ENCODE measurements at places on chromosomes 5 and 9.

DNA sequence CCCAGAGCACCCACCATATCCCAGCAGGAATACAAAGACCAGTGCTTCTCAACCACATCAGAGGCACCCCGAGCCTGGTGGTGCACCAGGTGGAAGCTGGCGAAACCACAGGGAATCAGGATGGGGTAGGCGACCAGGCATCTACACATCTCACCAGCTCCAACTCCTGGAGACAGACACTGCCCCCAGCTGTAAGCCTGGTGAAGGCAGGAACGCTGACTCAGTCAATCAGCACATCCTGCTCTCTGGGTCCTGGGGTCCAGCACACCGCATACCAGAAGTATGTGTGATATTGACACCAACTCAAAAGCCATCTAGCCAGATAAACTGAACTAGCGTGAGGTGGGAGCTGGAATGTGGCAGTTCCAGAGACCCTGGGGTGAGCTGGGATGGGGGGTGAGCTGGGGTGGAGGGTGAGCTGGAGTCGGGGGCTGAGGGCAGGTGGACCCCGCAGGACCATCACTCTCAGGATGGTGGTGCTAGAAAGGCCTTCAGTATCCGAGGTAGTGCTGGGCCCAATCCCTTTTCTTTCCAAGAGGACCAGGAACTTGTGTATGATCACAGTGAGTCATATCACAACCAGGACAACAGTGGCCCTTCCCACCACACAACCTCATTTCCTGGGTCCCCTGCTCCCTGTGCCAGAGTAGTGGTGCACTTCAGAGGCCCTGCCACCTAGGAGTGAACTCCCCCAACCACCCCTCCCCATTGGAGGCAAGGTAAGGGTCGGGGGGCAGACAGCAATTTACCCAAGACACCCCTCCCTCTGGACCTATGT is 2.5 kb downstream of the DBN1 start:
- peaks cover 20% of the 10 kb centered on the region for H3K36me3 ChIP-seq
- no peak overlapping the region for H3K4me3 ChIP-seq
- H3K27me3 ChIP-seq, result no peaks in the 10 kb centered on the region
- H3K4me1 ChIP-seq, result peaks cover 8% of the 10 kb centered on the region
- peak overlapping the region; percentile 84 for H3K27ac ChIP-seq
- DNase-seq, result no peak

- peak within 1 kb of the TSS; percentile 88 for H3K27ac ChIP-seq
- peaks cover 3% of the 10 kb centered on the region for H3K36me3 ChIP-seq
- peak within 1 kb of the TSS; percentile 72 for H3K4me3 ChIP-seq
- 0 out of 2 replicates have a peak, but pooled peaks cover 4% of the 10 kb centered on the region for H3K4me1 ChIP-seq
Observed at GRCh38 chr9:7799234-7799943, at the start of gene DMAC1. Gene DMAC1 (minus strand): TSS chr9:7799778. CDS start chr9:7799734, 44 bp downstream.

GRCh38 chr9:127411122-127411521 is 13.1 kb upstream of the ZNF79 start:
- H3K4me3 ChIP-seq, result no peak overlapping the region
- H3K4me1 ChIP-seq, result peaks cover 7% of the 10 kb centered on the region
- no peaks in the 10 kb centered on the region for H3K27me3 ChIP-seq
- no peak overlapping the region for H3K27ac ChIP-seq
- no peak for DNase-seq

DNA sequence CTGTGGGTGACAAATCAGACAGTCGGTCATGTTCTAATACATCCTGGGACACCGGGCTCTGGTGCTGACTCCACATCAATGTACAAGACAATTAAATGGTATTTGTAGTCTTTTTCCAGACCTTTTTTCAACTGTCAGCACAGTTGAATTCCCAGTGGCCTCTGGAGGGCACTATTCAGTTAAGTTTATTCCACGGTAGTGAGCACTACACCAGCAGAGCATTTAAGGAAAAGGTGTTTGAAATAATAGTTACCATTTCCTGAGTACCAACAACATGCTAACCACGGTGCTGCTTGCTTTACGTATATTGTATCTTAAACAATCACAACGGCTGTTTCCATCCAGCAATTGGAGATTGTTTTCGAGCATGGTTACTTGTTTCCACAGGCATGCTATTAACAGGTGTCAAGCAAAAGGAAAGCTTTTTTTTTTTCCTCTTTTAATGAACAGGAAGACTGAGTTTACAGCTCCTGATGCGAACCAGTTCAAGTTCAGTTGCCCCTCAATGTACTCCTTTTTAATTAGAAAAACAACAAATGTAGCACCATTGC is 186.7 kb downstream of the PDZD2 start:
- no peak overlapping the region for H3K4me3 ChIP-seq
- no peaks in the 10 kb centered on the region for H3K4me1 ChIP-seq
- DNase-seq, result peak; percentile 61
- no peaks in the 10 kb centered on the region for H3K36me3 ChIP-seq

GRCh38 chr5:96433066-96433447 is at the start of gene PCSK1:
Gene PCSK1 (minus strand): TSS chr5:96433248. CDS start chr5:96433042, 206 bp downstream.
- no peak within 1 kb of the TSS for H3K4me3 ChIP-seq
- no peak within 1 kb of the TSS for H3K27ac ChIP-seq
- H3K27me3 ChIP-seq, result peaks cover 34% of the 10 kb centered on the region
- DNase-seq, result no peak

- no peak for DNase-seq
- no peak overlapping the region for H3K4me3 ChIP-seq
- H3K36me3 ChIP-seq, result no peaks in the 10 kb centered on the region
- H3K27me3 ChIP-seq, result no peaks in the 10 kb centered on the region
Observed at GRCh38 chr5:179436321-179437122, 91.3 kb upstream of the ADAMTS2 start.

GRCh38 chr5:81058121-81058520 is 98.0 kb downstream of the RASGRF2 start:
- no peaks in the 10 kb centered on the region for H3K27me3 ChIP-seq
- H3K4me3 ChIP-seq, result no peak overlapping the region
- H3K4me1 ChIP-seq, result no peaks in the 10 kb centered on the region

- H3K27me3 ChIP-seq, result no peaks in the 10 kb centered on the region
- no peak overlapping the region for H3K27ac ChIP-seq
- H3K4me1 ChIP-seq, result no peaks in the 10 kb centered on the region
- H3K36me3 ChIP-seq, result peaks cover 43% of the 10 kb centered on the region
- no peak overlapping the region for H3K4me3 ChIP-seq
Observed at GRCh38 chr5:66179297-66180051, 35.4 kb downstream of the SREK1 start.

GRCh38 chr5:472076-472655 is 29.2 kb downstream of the EXOC3 start:
- DNase-seq, result no peak
- H3K36me3 ChIP-seq, result peaks cover 3% of the 10 kb centered on the region
- peaks cover 5% of the 10 kb centered on the region for H3K4me1 ChIP-seq
- peak overlapping the region; percentile 82 for H3K4me3 ChIP-seq
- peak overlapping the region; percentile 85 for H3K27ac ChIP-seq

DNA sequence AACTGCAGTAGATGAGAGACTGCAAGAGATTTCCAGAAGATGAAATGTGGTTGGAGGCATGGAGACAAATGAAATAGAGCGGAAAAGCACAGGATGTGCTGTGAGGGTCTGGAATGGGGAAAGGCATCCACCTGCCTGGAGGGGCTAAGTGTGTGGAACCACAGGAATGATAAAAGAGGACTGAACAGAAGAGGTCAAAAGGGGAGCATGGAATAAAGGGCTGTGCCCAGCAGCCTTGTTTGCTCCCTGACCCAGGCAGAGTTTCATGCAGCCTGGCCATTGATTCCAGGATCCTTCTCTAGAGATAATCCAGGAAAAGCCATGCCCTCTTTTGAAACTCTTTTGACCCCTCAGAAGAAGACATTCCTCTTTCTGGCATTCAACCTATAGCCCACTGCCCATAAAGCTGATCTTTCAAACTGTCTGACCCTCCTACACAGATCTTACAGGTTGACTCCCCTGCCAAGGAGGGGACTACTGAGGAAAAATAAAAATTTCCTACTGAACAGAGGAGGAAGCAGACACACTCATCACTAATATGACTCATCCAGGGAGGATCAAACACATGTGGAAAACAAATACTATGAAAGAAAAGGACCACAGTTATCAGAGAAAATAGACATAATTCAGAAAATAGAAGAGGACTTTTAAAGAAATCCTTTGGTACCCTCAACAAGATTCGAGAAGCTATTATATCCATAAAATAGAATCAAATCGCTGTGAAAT is 273.5 kb upstream of the PCSK5 start:
- peaks cover 10% of the 10 kb centered on the region for H3K27me3 ChIP-seq
- 0 out of 2 replicates have a peak, but pooled peaks cover 4% of the 10 kb centered on the region for H3K4me1 ChIP-seq
- H3K4me3 ChIP-seq, result no peak overlapping the region

- no peak overlapping the region for H3K27ac ChIP-seq
- H3K36me3 ChIP-seq, result no peaks in the 10 kb centered on the region
- H3K4me3 ChIP-seq, result no peak overlapping the region
- peaks cover 8% of the 10 kb centered on the region for H3K4me1 ChIP-seq
- no peaks in the 10 kb centered on the region for H3K27me3 ChIP-seq
Observed at GRCh38 chr5:78541086-78541654, 107.4 kb downstream of the LHFPL2 start.

- H3K27ac ChIP-seq, result peak overlapping the region; percentile 96
- peak overlapping the region; percentile 100 for H3K4me3 ChIP-seq
- peaks cover 67% of the 10 kb centered on the region for H3K36me3 ChIP-seq
Observed at GRCh38 chr9:133347515-133347984, 381 bp downstream of the MED22 start.

DNA sequence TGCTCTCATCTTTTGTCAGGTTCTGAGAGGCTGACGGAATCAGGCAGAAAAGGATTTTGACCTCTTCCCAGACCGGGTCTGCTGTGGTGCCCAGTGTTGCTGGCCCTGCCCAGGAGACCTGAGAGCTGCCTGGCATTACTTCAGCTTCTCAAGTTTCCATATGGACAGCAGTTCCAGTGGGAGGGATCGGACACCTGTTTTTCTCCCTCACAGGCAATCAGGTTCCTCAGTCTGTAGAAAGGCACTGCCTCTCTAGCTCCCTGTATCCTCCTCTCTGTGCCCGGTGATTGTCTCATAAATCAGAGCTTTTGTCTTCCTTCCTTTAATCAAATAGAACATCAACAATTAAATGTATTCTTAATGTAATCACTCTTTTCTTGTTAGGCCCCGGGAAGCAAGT is 198.7 kb downstream of the SEMA6A start:
- DNase-seq, result no peak
- H3K27me3 ChIP-seq, result no peaks in the 10 kb centered on the region
- no peaks in the 10 kb centered on the region for H3K36me3 ChIP-seq
- H3K4me3 ChIP-seq, result no peak overlapping the region
- H3K4me1 ChIP-seq, result no peaks in the 10 kb centered on the region

- H3K27me3 ChIP-seq, result 0 out of 2 replicates have a peak, but pooled peaks cover 3% of the 10 kb centered on the region
- H3K4me3 ChIP-seq, result no peak overlapping the region
- DNase-seq, result no peak
- no peak overlapping the region for H3K27ac ChIP-seq
- H3K36me3 ChIP-seq, result no peaks in the 10 kb centered on the region
Observed at GRCh38 chr9:121807823-121808278, 156.4 kb downstream of the DAB2IP start.

DNA sequence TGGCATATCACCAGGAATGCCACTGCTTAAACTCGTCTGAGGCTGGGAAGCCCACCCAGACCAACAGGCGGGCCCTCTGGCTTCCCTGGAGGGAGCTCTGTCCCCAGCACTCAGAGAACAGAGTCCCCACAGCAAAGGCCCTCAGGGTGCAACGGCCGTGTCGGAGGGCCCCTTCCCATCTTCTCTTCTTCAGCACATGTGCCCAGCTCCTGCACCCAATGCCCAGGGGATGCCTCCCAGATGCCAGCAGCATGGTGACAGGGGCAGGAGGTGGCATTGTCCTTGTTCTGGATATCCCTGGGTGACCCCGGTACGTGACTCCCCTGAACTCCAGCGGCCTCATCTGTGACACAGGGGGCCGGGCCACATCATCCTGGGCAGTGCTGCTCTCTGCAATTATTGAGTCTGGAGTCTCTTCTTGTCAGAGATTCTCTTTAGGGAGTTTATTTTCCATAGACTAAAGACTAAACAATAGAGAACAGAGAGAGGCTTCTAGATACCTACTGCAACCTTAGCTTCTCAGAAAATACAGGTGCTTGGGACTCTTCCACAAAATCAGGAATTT is 13.6 kb upstream of the OLFM1 start:
- peaks cover 22% of the 10 kb centered on the region for H3K27me3 ChIP-seq
- DNase-seq, result no peak
- H3K27ac ChIP-seq, result no peak overlapping the region
- H3K4me3 ChIP-seq, result no peak overlapping the region
- H3K36me3 ChIP-seq, result no peaks in the 10 kb centered on the region

GRCh38 chr9:32344551-32345182 is 39.8 kb upstream of the ACO1 start:
- H3K27me3 ChIP-seq, result 0 out of 2 replicates have a peak, but pooled peaks cover 3% of the 10 kb centered on the region
- H3K36me3 ChIP-seq, result no peaks in the 10 kb centered on the region
- no peak overlapping the region for H3K27ac ChIP-seq
- H3K4me3 ChIP-seq, result no peak overlapping the region
- no peaks in the 10 kb centered on the region for H3K4me1 ChIP-seq

GRCh38 chr5:88858392-88858791 is 24.6 kb downstream of the MEF2C start:
- no peak for DNase-seq
- no peaks in the 10 kb centered on the region for H3K36me3 ChIP-seq
- no peak overlapping the region for H3K27ac ChIP-seq
- H3K4me3 ChIP-seq, result no peak overlapping the region

GRCh38 chr5:175477440-175477839 is 920 bp upstream of the SFXN1 start:
- H3K36me3 ChIP-seq, result peaks cover 3% of the 10 kb centered on the region
- peaks cover 7% of the 10 kb centered on the region for H3K4me1 ChIP-seq
- H3K4me3 ChIP-seq, result no peak overlapping the region

DNA sequence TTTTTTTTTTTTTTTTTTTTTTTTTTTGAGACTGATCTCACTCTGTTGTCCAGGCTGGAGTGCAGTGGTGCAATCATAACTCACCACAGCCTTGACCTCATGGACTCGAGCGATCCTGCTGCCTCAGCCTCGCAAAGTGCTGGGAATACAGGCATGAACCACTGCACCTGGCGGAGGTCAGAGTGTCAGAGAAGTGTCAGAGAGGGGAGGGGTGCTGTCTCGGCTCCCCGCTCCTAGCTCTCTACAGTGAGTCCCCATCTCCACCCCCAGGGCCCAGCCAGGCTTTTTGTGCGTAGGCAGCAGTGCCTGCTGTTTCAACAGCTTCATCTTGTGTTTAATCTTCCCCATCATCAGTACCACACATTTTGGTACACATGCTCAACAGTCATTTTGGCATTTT is 38.3 kb downstream of the SAR1B start:
- no peaks in the 10 kb centered on the region for H3K36me3 ChIP-seq
- DNase-seq, result no peak
- no peaks in the 10 kb centered on the region for H3K27me3 ChIP-seq
- no peak overlapping the region for H3K27ac ChIP-seq

GRCh38 chr9:12933957-12934356 is 159.1 kb downstream of the LURAP1L start:
- no peaks in the 10 kb centered on the region for H3K36me3 ChIP-seq
- H3K4me3 ChIP-seq, result no peak overlapping the region
- H3K27ac ChIP-seq, result no peak overlapping the region
- no peaks in the 10 kb centered on the region for H3K27me3 ChIP-seq
- no peaks in the 10 kb centered on the region for H3K4me1 ChIP-seq

GRCh38 chr5:1558944-1559343 is 35.2 kb upstream of the LPCAT1 start:
- H3K36me3 ChIP-seq, result no peaks in the 10 kb centered on the region
- no peak overlapping the region for H3K4me3 ChIP-seq
- H3K27ac ChIP-seq, result no peak overlapping the region
- no peak for DNase-seq
- peaks cover 20% of the 10 kb centered on the region for H3K4me1 ChIP-seq
- peaks cover 14% of the 10 kb centered on the region for H3K27me3 ChIP-seq

GRCh38 chr9:120411862-120412424 is 168.0 kb downstream of the CDK5RAP2 start:
- no peaks in the 10 kb centered on the region for H3K4me1 ChIP-seq
- H3K27ac ChIP-seq, result no peak overlapping the region
- H3K36me3 ChIP-seq, result peaks cover 20% of the 10 kb centered on the region
- no peaks in the 10 kb centered on the region for H3K27me3 ChIP-seq
- no peak for DNase-seq
